ENCODE measurements at places on chromosomes 12 and 14. TPM values are rescaled to one million over a fixed set of nuclear protein-coding genes. Genes with fewer than 3 reads are reported as not detected.

DNA sequence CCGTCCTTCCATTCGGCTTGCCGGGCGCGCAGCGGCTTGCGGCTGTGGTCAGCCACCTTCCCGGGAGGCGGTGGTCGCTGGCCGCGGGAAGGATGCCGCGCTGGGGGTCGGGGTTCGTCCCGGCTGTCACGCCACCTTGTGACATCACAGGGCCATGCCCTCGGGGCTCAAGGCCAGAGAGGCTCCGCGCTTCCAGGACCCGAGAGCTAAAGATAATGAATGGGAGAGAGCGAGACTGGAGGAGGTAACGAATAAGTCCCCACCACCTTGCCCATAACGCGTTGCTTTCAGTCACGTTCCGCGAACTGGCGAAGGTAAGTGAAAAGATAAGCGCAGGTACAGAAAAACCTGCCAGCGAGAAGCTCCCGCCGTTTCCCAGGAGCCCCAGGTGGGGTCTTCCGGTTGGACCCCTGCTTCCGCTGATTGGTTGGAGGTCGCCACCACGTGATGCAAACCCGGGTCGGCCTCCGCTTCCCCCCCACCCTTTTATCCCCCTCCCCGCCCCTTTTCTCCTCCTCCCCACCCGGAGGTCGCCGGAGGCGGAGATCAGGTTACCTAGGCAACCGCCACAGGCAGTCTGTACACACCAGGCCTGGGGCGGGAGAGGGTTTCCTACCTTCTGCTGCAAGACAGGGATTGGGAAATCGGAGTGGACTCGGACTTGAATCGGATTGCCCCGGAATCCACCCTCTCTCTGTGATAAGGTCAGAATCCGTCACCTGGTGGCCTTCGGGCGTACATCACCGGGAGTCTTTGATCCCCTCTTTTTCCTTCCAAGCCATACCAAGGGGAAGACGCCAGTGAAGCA, at the start of gene LRRC9:
Gene LRRC9, plus strand, starts transcription at position 575 of the 808 bp plus-strand sequence.
- H3K27me3 ChIP-seq: no peaks in the 10 kb centered on the region
- no peak for DNase-seq
- no peaks in the 10 kb centered on the region for H3K36me3 ChIP-seq
- H3K27ac ChIP-seq: no peak within 1 kb of the TSS
- H3K4me1 ChIP-seq: no peaks in the 10 kb centered on the region

- no peaks in the 10 kb centered on the region for H3K4me1 ChIP-seq
- DNase-seq: no peak
- H3K36me3 ChIP-seq: no peaks in the 10 kb centered on the region
- H3K4me3 ChIP-seq: no peak overlapping the region
- H3K27ac ChIP-seq: no peak overlapping the region
- no peaks in the 10 kb centered on the region for H3K27me3 ChIP-seq
Measured at GRCh38 chr14:102914474-102915291, 7.8 kb upstream of the AMN start.

DNA sequence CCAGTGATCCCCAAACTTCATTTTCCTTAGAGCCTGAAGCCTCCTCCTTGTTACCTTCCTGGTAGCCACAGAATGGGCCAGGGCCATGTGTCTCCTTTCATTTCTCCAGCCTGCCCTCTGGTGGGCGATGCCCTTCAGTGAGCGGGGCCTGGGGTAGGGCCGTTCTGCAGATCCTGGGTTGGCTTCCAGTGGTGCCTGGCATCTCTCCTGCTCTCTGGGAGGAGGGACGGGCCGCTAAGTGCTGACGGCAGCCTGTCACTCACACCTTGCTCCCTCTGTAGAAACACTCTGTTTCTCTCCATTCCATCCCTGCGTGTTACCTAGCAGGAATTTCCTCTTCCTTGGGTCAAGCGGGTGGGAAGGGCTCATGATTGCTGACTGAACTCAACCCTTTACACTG, 232.1 kb downstream of the CACNA1C start:
- peak overlapping the region; percentile 75 for H3K27ac ChIP-seq
- H3K4me3 ChIP-seq: no peak overlapping the region
- DNase-seq: peak; percentile 85
- H3K4me1 ChIP-seq: peaks cover 73% of the 10 kb centered on the region

DNA sequence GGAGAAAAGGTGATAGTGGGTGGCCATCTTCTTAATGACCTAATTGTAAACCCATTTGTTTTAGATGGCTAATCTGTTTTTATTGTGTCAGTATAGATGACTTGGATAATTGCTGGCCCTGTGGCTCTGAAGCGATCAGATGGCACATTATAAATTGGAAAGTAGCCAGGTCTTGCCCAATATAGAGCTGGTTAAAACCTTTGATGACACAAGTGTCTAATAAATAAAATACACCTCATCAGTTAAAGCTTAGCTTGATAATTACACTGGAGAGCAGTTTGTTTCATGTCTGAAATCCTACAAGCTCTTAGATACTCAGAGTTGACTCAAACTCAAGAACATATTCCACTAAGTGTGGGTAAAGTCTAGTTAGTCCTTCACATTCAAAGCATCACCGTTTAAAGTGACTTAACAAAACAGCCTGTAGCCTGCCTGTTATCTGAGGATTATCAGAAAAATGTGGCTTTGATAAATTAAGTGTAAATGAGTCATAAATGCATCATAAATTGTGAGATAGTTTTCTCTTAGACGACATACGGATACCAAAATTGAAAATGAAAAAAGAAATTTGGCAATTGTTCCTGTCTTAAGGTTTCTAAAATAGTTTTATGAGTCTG, 280.9 kb downstream of the LRIG3 start:
- H3K36me3 ChIP-seq: no peaks in the 10 kb centered on the region
- H3K4me1 ChIP-seq: no peaks in the 10 kb centered on the region
- DNase-seq: no peak
- no peak overlapping the region for H3K4me3 ChIP-seq
- no peaks in the 10 kb centered on the region for H3K27me3 ChIP-seq

DNA sequence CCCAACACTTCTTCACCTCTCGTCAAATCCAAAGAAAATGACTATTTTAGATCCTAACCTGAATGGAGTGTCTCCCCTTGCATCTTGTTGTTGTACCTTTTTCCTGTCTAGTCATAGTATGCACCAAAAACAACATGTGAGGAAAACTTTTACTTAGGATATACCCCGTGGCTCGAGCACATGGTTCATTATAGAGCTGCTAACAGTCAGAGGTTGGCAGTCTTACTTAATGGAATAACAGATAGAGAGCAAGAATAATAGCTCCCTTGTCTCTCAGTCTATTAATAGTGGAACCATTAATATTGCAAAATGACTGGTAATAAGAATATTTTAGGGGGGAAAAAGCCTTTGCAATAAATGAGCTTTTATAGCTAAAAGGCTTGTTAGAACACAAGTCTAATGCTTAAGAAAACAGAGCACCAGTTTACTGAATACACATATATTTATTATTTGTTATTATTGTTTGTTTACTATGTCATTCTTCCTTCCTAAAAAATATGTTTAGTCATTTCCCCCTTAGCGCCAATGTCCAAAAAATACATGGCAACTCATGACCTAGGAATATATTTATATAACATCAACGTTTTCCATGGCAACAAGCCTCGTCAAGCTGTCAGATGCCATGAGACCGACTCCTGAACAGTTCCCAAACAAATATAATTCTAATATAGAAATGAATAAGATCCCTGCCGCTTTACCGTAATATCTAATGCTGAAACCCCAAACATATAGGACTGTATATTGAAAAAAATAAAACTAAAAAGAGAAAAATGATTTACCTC, 592.4 kb downstream of the SOX5 start:
- no peak for DNase-seq
- H3K4me1 ChIP-seq: no peaks in the 10 kb centered on the region
- H3K36me3 ChIP-seq: no peaks in the 10 kb centered on the region
- H3K27ac ChIP-seq: no peak overlapping the region
- H3K4me3 ChIP-seq: no peak overlapping the region

- H3K4me3 ChIP-seq: no peak overlapping the region
- peaks cover 60% of the 10 kb centered on the region for H3K4me1 ChIP-seq
- no peaks in the 10 kb centered on the region for H3K36me3 ChIP-seq
- H3K27ac ChIP-seq: no peak overlapping the region
- no peak for DNase-seq
Measured at GRCh38 chr14:93323600-93324174, 9.1 kb downstream of the BTBD7 start.

DNA sequence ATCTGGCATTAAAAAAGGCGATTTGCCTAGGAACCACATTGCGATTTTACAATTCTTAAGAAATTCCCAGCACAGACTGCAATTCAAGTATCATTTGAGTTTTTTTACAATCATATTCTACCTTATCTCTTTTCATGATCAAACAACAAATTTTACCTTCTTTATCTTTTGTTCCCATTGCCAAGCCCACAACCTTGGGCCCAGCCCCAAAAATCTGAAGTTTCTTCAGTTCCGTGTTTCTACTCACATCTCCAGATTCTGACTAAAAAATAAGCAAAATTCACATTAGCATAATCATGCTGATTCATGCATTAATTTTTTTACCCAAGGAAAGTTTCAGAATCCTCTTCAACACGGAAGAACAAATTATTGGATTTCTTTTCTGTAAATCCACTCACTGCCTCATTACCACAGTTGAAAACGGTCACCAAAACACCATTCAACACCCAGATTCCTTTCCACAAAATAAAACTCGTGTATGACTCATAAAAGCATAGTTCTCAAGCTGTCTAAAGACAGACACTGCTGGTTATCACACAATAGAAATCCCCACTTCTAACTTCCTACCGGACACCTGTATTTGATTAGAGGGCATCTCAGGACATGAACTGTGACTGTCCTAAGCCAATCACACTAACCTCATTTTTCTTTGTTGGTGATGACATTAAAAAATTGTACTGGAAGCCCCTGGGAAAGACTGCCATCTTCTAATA, 32.7 kb downstream of the KDM5A start:
- no peaks in the 10 kb centered on the region for H3K4me1 ChIP-seq
- no peak overlapping the region for H3K27ac ChIP-seq
- no peak overlapping the region for H3K4me3 ChIP-seq
- peaks cover 98% of the 10 kb centered on the region for H3K36me3 ChIP-seq

- no peak overlapping the region for H3K4me3 ChIP-seq
- no peaks in the 10 kb centered on the region for H3K36me3 ChIP-seq
- no peak overlapping the region for H3K27ac ChIP-seq
- peaks cover 7% of the 10 kb centered on the region for H3K4me1 ChIP-seq
- peak; percentile 6 for DNase-seq
Measured at GRCh38 chr14:48703728-48704467, 882.3 kb downstream of the RPS29 start.

DNA sequence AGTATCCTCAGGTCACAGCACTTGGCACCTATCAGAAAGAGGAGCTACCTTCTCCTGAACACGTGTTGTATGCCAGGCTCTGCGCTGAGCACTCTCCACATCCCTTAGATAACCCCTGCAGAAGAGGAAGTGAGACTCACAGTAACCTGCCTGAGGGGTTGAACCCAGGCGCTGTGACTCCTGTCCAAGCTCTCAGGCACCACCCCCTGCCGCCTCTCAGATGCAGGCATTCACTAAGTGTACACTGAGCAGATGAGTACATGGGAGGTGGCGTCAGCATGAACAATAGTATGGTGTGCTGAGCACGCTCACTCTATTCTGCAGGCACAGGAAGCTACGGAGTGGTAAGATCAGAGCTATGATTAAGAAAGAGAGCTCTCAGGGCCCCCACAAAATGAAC, 21.0 kb upstream of the RIC8B start:
- H3K4me3 ChIP-seq: no peak overlapping the region
- H3K27me3 ChIP-seq: no peaks in the 10 kb centered on the region
- H3K36me3 ChIP-seq: no peaks in the 10 kb centered on the region
- no peak for DNase-seq
- no peak overlapping the region for H3K27ac ChIP-seq

DNA sequence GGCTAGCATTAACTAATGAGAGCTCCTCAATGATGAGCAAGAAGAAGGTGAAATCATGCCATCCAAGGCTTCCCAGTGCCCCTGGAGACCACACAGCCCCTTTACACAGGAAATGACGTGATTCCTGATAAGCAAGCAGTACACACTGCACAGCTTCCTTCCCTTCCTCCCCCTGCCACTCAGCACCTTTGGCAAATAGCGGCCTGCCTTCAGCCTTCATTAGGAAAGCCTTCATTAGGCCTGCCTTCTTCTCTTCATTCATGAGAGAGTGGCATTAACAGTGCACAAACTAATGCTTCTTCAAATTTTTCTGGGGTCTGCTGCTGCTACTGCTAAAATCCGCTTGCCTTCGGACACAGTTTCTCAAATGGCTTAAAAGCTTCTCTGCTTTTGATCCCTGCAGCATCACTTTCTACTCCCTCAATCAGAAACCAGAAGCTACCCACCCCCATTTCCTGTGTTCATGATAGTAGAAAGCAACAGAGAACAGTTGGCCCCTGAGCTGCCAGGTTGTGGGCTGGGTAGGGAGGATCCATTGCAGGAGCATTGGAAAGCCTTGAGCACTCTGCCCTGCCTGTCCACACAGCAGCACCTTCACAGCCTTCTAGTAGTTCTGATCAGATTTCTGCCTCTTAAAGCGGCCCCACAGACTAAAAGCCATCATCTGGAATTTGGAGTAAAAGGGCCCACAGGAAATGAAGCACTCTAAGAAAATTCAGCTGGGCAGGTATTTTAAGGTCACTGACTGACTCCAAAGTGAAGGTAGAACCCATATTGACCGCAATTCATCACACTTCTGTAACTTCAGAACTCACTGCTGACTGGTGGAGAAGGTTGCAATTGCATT, 103.8 kb upstream of the ETV6 start:
- no peak overlapping the region for H3K4me3 ChIP-seq
- no peak overlapping the region for H3K27ac ChIP-seq
- peaks cover 9% of the 10 kb centered on the region for H3K4me1 ChIP-seq
- no peaks in the 10 kb centered on the region for H3K27me3 ChIP-seq

GRCh38 chr12:38144601-38145436, 171.8 kb upstream of the ALG10B start:
- no peak for DNase-seq
- no peak overlapping the region for H3K27ac ChIP-seq
- H3K4me1 ChIP-seq: no peaks in the 10 kb centered on the region
- no peaks in the 10 kb centered on the region for H3K36me3 ChIP-seq
- H3K4me3 ChIP-seq: no peak overlapping the region

GRCh38 chr14:34536951-34537676, 2.4 kb downstream of the EAPP start:
- no peak overlapping the region for H3K27ac ChIP-seq
- no peak for DNase-seq
- H3K4me1 ChIP-seq: peaks cover 8% of the 10 kb centered on the region
- H3K27me3 ChIP-seq: no peaks in the 10 kb centered on the region

DNA sequence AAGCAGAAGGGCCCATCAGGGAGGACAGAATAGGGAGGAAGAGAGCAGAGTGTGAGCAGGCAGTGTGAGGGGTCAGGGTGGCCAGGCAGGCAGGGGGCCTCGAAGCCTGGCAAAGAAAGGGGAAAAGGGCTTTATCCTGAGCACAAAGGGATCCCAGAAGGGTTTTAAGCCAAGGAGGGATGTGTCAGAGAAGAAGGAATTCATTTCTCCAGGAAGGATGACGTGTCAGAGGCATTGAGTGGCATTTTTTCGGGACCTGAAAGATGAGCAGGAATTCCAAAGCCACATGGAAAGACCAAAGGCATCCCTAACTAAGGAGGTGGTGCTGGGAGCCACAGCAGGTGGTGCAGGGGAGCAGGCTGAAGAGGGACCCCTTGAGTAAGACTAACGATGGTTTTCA, 132.1 kb downstream of the DICER1 start:
- H3K27me3 ChIP-seq: no peaks in the 10 kb centered on the region
- no peaks in the 10 kb centered on the region for H3K4me1 ChIP-seq
- no peak overlapping the region for H3K4me3 ChIP-seq

SLC24A4 gene
- total RNA-seq: 0.32 TPM

FSCB gene
- total RNA-seq: not detected

All from heart right ventricle (tissue), 16 donors.